ENCODE measurements at places on chromosomes 1 and 21.

- no peak for DNase-seq
These were observed 6.0 kb downstream of the PIK3CD start for GRCh38 chr1:9657521-9658032.

DNA sequence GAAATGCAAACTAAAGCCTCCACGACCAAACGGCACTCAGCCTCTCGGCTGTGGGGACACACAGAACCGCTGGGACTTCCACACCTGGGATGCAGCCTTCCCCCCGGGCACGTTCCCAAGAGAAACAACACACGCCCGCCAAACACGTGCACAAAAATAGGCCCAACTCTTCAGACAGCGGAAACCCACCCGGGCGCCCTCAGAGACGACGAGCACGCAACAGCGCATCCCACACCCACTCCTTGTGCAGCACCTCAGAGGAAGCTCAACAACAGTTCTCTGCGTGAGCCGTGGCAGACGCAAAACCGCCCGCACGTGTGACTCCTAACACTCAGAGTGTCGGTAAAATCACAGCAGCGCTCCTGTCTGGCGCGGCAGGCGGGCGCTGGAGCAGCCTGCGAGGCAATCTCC lies 5.3 kb downstream of the C1orf159 start:
- no peak for DNase-seq

DNA sequence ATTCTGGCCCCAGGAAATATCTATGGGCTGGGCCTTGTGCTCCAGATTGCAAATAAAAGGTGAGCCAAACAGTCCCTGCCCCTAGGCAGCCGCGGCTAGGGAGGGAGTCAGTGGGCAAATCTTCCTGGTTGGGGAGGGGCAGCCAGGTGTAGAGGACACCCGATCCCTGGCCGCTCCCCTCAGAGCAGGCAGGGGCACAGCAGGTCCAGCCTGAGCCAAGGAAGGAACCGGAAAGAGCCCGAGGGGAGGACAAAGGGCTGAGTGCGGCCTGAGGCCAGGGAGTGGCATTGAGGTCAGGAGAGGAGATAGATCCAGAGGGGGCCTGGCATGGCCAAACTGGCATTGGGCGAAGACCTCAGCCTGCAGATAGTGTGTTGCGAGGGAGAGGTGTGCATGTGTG lies 36.6 kb upstream of the ARF1 start:
- no peak for DNase-seq

DNA sequence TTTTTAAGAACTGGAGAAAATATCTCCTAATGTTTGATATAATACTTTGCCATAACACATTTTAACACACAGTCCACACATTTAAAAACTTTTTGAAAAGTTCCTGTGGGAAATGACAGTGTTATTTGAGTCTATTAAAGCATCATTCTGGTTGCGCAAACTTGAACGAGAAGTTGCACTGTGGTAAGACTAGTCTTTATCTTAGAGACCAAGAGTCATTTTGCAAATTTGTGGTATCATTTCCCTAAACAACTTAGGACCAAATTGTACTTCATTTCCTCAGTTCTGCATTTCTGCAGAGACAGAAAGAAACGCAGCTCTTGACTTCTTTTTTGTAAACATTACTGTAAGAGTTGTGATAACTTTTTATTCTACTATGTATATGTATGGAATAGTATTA lies at the start of gene RGS18:
Gene RGS18 (plus strand): TSS at position 282 of the 400 bp plus-strand sequence. CDS start 176 bp downstream, outside the sequence.
- no peak for DNase-seq

- no peak for DNase-seq
These were observed 115.1 kb downstream of the RHOU start for GRCh38 chr1:228850141-228851100.

GRCh38 chr21:28828981-28829380 lies 163.7 kb downstream of the LTN1 start:
- DNase-seq, result no peak

DNA sequence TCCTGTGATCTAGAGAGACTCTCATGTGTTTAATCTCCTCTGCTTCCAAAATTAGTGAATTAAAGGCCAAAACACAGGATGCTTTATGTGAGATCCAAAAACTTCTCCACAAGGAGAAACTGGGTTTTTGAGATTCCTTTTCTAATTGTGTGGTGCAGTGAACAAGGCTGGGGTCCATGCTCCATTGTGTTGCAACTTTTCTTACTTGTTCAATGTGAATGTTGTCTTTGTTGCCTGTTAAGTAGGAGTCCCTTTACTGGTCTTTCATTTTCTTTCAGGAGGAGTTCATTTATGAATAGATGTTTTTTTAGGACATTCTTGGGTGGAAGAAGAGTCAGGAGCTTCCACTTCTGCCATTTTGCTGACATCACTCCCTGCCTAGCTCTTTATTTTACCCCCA lies 40.6 kb upstream of the CFHR3 start:
- DNase-seq, result no peak

DNA sequence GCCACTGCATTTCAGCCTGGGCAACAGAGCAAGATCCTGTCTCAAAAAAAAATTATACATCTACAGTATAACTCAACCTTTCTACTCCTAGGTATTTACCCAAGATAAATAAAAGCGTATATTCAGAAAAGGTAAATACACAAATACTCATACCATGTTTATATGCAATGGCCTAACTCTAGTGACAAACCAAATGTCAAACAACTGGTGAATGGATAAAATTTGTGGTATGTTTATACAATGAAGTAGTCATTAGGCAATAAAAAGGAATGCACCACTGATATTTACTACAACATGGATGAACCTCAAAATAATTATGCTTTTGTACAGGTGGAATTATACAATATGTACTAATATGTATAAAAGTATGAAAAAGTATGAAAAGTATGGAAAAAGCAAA lies 174.2 kb upstream of the GORAB start:
- no peak for DNase-seq

- DNase-seq, result no peak
These were observed 11.4 kb upstream of the S100A8 start for GRCh38 chr1:153402226-153402625.

DNA sequence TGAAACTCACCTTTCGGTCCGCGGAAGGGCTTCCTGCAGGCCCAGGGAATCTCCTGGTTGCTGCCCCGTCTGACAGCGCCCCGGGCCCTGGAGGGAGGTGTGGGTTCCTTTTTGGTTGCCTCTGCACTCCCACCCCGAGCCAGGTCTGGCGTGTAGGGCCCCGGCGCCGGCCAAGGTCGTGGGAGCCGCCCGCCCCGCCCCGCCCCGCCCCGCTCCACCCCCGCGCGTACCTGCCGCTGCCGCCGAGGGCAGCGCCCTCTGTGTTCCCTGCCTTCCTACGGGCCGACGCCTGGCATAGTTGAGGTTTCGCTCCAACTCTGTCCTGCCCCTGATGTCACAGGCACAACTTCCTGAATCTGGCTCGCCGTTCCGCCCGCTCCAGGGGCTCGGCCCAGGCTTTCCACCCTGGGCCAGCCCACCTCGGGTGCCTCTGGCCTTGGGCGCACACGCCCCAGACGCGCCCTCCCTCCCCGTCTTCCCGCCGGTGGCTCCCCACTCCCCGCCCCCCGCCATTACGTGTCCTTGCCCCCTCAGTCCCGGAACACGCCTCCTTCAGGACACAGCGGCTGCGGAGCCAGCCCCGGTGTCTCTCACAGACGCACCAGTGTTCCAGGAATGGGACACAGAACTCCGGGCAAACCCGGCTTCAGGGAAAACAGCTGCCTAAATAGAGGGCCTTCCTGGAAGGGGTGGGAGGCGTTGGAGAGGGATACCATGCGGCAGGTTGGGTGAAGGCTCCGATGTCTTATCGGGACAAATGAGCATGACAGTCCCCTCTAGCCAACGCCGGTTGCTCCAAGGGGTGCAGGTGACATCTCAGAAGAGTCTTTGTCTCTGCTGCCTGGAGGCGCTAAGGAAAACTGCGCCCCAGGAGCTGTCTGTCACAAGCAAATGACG lies at the start of gene KIAA0040:
Gene KIAA0040 (minus strand): TSS at position 147 of the 897 bp plus-strand sequence. CDS start 31,763 bp downstream, outside the sequence.
- DNase-seq, result peak; percentile 30

- DNase-seq, result no peak
These were observed 28.0 kb downstream of the PADI2 start for GRCh38 chr1:17091252-17091651.

GRCh38 chr1:202760589-202760988 lies 47.6 kb downstream of the KDM5B start:
- DNase-seq, result no peak

DNA sequence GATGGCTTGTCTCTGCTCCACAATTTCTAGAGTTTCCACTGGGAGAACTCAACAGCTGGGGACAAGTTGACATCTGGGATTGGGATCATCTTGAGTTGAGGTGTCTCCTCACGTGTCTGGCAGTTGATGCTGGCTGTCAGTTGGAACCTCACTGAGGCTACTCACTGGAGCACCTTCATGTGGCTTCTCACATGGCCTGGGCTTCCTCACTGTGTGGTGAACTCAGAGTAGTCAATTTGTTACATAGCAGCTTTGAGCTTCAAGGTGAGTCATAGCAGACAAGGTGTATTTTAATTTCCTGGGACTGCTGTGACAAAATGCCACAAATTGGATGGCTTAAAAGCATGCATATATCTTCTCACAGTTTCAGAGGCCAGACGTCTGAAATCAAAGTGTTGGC lies 44.0 kb downstream of the NTNG1 start:
- no peak for DNase-seq

DNA sequence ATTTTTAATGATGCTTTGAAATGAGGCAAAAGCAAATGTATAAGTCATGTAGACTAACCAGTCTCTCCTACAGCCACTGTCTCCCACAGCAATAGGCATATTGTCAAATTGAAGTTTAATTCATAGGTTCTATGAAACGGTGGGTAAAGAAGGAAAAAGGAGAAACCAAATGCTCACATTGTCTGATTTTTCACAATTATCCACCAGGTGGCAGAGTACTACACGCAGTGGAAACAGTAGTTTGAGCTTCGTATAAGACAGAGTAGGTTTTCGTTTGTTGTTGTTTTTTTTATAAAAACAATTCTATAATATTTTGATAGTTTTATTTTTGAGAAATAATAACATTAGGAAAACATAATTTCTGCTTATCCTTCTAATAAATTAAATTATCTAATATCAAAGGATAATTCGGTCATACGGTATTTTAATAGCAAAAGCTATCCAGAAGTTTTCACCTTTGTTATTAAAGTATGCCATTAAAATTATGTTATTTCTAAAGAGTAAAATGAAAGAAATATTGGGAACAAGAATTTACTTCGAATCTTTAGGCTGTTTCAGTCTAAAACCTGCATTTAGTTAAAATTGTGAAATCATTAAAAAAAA lies 39.1 kb downstream of the TYW3 start:
- peak; percentile 40 for DNase-seq

DNA sequence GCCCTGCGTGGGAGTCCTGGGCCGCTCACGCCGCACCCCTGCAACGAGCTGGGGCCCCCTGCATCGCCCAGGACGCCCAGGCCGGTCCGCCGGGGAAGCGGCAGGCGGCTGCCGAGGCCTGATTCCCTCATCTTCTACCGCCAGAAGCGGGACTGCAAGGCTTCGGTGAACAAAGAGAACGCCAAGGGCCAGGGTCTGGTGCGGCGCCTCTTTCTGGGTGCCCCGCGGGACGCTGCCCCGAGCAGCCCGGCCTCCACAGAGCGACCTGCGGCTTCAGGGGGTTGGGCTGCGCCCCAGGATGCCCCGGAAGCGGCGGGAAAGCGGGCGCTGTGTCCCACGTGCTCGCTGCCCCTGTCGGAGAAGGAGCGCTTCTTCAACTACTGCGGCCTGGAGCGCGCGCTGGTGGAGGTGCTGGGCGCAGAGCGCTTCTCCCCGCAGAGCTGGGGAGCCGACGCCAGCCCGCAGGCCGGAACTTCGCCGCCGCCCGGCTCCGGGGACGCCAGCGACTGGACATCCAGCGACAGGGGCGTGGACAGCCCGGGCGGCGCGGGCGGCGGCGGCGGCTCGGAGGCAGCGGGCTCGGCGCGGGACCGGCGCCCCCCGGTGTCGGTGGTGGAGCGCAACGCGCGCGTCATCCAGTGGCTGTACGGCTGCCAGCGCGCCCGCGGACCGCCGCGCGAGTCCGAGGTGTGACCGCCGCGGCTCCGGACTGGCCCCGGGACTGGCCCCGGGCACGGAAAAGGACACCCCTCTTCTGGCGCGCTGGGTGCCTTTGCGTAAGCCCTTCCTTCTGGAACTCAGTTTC lies 2.7 kb downstream of the FAM110D start:
- DNase-seq, result no peak

GRCh38 chr1:154956544-154956941 lies 644 bp upstream of the PBXIP1 start:
- no peak for DNase-seq

DNA sequence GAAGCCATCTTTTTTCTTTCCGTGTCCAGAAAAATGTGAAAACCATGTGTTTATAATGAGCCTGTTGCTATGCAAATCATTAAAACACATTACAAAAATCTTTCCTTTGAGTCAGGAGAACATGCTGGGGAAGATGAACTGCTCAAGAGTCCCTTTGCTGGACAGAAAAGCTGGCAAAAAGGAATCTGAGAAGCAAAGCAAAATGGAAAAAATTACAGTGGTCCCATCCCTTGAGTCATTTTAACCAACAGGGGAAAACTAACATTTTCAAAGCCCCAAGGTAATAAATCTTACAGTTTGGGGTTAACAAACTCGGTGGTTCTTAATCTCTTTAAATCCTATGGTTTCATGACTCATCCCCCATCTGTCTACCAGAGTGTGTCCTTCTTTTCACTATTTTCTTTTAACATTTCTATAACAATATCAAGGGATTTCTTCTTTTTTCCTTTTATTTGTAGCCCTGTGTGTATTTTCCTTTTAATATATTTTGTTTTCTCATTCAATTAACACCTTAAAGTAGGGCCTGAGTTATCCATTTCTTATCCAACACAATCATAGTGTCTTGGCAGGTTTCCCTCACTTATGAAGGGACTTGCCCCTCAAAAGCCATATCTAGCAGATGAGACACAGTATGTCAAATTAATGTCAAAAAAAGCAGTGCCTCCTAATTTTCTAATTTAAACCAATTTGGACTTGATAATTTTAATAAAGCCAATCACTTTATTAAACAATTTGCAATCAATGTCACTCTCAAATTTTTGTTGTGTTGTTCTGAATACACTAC lies 105.4 kb downstream of the PTPN14 start:
- DNase-seq, result no peak

GRCh38 chr1:208653426-208653825 lies 409.2 kb upstream of the PLXNA2 start:
- DNase-seq, result no peak

GRCh38 chr1:29410476-29410875 lies 174.2 kb downstream of the PTPRU start:
- DNase-seq, result no peak

- no peak for DNase-seq
These were observed 13.6 kb upstream of the GOLT1A start for GRCh38 chr1:204227351-204227750.

- no peak for DNase-seq
These were observed 47.0 kb downstream of the NAV1 start for GRCh38 chr1:201585901-201586300.

- DNase-seq, result peak; percentile 79
These were observed 20.4 kb upstream of the GNG12 start for GRCh38 chr1:67853704-67854103.

DNA sequence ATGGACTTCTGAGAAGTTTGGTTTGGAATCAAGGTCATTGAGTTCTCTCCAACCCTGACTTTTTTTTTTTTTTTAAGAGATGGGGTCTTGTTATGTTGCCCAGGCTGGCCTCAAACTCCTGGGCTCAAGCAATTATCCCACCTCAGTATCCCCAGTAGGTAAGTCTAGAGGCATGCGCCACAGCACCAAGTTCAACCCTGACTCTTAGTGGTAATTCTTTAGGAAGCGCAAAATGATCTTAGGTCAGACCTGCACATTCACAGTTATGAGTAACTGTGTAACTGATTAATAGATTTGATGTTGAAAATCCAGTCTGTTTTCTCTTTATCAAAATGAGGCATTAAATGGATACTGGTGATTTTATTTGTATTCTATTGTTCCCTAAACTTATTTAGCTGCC lies 95.9 kb downstream of the GREM2 start:
- no peak for DNase-seq

Measured in neuronal stem cell (in vitro differentiated cells).